ENCODE measurements at places on chromosomes 4 and X.

DNA sequence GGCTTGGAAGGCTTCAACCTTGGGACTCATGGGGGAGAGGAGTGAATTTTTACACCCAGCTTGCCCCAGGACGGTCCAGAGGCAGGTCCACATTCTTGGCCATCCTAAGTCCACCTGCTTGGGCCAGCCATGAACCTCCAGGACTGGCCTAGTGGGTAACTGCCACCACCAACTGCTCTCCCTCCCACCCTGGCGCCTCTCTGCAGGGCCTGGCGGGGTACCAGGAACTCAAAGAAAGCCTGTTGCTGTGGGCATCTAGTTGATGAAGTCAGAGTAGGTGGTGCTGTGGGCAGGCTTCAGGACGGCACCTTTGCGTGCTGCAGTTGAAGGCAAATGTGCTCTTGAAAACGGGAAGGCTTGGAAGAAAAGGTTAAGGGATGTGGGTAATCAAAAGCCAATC is 12.0 kb downstream of the BCOR start:
- DNase-seq: no peak

DNA sequence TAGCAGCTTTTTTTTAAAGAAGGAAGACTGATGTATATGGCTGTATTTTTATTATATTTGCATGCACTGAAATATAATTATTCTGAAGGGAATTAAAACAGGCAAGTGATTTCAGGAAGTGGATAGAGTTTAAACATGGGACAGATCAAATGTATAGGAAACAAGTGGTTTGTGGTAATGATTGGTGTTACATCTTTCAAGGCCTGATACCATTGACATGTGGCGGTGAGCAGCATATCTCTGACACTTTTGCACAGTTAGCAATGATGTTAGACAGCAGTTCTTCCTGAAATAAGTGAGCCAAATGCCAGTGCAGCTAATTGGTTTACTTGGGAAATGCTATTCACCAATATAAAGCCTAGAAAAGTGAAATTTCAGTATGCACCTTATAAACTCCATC is 272.1 kb downstream of the RPA4 start:
- DNase-seq: no peak

DNA sequence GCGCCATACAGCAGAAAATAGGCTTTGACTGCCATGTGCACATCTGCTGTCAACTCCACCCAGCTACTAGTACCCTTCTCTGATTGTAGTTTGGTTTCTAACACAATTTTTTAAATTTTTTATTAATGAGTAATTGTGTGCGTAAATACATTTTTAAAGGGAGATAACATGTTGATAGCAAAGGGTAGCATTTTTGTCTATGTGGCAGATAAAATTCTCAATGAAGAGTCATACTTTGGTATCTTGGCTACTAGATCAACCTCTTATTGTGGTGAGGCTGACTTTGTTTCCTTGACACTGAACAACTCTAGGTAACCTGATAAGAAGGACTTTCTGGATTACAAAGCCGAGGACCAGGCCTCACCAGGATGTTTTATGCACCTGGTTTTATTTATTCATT is 9.5 kb downstream of the ADH4 start:
- no peak for DNase-seq

GRCh38 chr4:10667701-10668326 is 16.8 kb downstream of the CLNK start:
- no peak for DNase-seq

- DNase-seq: peak; percentile 63
Observed at GRCh38 chr4:170014359-170015011, 11.7 kb downstream of the MFAP3L start.

DNA sequence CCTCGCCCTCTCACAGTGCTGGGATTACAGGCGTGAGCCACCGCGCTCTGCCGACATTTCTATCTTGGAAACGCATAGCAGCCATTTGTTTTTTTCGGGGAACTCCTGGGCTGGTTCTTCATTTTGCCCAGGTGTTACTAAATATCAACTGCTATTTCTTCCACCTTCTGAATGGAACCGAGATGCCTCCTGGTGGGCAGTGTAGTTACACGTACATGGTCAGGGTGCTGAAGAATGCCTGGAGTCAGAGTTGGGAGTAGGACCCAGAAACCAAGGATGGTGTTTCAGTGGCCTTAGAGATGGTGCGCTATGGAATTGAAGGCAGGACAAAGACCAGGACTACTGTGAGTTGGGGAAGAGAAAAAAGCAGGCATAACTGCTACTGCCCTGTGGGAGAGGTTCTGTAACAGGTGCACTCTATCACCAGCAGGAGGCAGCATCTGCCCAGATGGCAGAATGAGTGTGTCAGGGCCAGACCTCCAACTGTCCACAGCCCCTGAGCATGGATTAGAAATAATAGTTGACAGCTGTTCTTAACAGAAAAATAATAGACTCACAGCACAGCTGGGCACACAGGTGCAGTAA is 81.7 kb downstream of the ZC4H2 start:
- DNase-seq: peak; percentile 5

GRCh38 chr4:167918077-167918476 is 174.3 kb upstream of the ANXA10 start:
- no peak for DNase-seq

DNA sequence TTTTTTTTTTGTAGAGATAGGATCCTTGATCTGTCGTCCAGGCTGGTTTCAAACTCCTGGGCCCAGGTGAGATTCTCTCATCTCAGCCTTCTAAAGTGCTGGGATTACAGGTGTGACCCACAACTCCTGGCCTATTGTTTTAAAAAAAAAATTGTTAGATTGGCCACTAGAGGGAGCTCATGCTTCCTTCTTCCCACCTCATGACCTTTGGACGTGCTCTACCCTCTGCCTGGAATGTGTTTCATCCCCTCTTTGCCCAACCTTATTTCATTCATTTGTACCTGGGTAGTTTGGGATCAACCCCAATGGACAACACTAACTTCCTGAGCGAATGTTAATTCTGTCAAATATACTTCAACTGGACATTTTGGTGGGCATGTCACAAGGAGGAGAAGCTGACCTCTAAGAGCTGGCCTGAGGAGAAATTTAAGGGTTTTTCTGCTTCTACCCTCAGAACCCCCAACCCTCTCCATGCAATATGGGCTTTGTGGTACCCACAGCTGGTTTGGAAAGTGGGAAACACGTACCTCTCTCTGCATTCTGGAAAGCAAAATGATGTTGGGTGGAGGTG is 6.4 kb downstream of the PPEF2 start:
- DNase-seq: peak; percentile 4

DNA sequence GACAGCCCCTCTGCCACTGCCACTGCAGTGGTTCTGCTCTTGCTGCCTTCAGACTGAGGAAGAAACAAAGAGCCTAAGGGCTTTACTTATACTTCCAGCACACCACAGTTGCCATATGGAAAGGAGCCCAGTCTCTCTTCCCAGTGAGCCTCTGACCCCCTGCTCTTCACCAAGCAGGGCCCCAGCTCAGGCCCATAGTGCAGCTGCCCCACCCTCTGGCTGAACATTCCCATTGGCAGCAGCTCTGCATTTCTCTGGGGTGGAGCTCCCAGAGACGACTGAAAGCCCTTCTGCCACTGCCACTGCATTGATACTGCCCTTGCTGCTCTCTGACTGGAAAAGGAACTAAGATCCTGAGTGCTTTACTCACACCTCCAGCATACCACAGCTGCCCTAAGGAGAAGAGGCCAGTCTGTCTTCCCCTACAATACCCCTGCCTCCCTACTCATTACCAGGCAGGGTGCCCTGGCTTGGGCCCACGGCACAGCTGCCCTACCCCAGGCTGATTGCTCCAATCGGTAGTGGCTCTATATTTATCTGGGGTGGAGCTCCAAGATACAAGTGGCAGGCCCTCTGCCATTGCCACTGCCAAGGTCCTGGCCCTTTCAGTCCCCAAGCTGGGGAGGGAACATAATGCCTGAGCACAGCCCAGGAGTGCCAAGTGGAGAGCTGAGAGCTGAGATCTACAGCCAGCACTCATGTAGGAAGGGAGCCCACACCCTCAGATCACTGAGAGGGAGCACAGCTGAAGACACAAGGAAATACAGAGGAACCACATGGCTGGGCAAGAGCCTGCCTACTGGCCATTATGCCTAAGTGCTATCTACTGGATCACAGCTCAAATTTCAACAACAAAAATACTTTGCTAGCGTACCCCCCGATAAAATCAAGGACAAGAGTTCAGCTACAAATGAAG is 36.0 kb downstream of the AWAT2 start:
- DNase-seq: no peak

DNA sequence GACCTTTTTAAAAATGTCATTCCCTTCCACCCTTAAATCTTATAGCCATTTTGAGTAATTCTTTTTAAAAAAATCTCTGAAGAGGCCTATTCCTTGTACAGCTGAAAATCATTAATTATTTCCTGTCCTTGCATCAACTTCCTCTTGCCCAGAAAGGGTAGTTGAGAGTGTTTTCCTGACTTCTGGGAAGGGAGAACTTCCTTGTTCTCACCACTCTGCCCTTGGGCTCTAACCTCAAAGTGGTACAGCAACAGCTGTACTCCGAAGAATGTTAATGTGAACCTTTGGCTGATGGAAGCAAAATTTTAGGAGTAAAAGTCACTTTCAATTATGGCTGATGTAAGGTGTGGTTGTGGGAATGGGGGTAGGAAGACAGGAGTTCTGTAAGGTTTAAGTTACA is 15.1 kb upstream of the FABP2 start:
- DNase-seq: no peak

DNA sequence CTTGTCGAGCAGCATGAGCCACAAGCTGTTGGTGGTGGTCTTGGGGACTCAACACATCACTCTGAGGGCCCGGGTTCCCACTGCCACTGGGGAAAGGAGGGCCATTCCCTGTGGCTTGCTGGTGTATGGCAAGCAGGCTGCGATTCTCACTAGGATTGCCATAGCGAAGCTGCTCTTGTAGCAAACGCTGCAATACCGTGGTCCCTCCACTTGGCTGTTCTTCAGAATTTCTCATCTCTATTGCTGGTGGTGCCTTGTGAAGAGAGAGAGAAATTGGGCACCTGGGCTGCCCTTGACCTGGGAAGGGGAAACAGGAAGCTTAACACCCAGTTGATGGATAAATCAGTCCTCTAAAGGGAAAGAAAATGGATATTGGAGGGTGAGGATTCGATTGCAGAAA is 17.7 kb downstream of the AMOT start:
- no peak for DNase-seq

GRCh38 chr4:115923152-115923551 is 809.7 kb upstream of the NDST4 start:
- no peak for DNase-seq

DNA sequence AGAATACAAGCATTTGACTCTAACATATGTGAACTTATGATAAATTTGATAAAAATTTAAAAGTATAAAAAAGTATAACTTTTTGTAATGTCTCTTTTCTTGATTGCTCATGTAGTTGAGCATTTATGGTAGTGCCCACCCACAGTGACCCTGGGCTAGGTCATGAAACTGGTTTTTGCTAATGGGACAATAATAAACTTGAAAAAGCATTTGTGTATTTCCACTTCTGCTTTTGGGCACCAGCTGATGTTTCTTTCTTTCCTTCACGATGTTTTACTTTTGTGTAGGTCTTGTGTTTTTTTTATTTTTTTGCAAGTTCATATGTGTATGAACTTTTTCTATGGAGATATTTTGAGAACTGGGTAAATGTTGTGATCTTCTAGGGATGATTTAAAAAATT is 313.1 kb downstream of the CBLL2 start:
- DNase-seq: no peak

DNA sequence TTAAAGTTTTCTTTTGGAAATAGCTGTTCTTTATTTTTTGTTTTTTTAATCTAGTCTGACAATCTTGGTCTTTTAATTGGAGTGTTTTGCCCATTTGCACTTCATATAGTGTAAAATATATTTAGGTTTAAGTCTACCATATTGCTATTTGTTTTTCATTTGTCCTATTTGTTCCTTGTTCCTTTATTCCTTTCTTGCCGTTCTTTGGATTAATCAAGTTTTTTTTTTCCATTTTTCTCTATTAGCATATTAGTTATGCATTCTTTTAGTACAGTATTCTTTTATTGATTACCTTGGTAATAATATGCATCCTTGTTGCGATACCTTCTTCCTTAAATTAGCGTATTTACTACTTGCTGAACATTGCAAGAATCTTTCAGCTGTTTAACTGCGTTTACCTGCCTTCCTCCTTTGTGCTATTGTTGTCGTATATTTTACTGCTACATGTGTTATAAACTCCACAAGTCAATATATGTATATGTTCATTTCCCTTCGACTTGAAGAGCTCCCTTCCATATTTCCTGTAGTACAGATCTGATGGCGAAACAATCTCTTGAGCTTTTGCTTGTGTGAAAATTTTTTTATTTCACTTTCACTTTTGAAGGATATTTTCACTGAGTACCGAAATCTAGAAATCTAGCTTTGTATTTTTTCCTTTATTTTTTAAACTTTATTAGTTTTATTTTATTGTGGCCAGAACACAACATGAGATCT is 23.9 kb upstream of the RNF212 start:
- no peak for DNase-seq

- no peak for DNase-seq
Observed at GRCh38 chr4:182231080-182231479, 12.1 kb upstream of the TENM3 start.

GRCh38 chr4:182491719-182492118 is 248.5 kb downstream of the TENM3 start:
- DNase-seq: no peak

DNA sequence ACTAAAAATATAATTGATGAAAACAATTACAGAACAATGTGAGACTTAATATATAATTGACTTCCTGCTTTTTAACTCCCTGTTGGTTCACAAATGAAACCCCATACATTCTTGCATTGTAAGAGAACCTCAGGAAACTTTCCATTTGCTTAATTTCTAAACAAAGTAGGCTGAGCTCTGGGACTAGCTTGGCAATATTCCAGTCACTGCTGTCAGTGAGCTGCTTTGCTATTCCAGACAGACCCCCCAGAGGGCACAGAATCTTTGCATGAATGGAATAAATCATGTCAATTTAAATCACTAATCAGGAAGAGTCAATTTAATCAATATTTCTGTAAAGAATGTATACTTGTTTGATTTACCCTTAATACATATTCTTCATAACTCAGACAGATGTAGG is 110.6 kb downstream of the NEXMIF start:
- no peak for DNase-seq

GRCh38 chr4:150008546-150008945 is 69.7 kb upstream of the DCLK2 start:
- no peak for DNase-seq

DNA sequence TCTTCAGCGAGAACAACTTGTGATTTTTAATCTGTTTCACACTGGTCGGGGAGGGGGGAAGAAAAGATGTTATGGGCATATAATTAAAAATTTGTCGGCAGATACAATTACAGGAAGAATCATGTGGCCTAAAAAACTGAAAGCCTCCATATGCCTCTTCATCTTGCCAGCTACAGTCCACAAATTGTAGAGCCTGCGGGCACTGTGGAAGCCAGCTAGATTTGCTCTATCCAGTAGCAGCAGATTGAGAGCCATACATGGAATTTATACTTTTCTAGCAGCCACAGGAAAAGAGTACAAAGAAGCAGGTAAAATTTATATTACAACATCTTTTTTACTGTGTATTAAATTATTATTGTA is 147.3 kb downstream of the TBL1X start:
- no peak for DNase-seq
